ENCODE measurements at places on chromosomes 12 and 14.

GRCh38 chr14:21120686-21121085 is 19.8 kb downstream of the TMEM253 start:
- DNase-seq = no peak

- DNase-seq = no peak
Measured at GRCh38 chr12:47166365-47166764, 86.6 kb upstream of the AMIGO2 start.

- DNase-seq = no peak
Measured at GRCh38 chr14:104965561-104966231, 12.5 kb downstream of the AHNAK2 start.

DNA sequence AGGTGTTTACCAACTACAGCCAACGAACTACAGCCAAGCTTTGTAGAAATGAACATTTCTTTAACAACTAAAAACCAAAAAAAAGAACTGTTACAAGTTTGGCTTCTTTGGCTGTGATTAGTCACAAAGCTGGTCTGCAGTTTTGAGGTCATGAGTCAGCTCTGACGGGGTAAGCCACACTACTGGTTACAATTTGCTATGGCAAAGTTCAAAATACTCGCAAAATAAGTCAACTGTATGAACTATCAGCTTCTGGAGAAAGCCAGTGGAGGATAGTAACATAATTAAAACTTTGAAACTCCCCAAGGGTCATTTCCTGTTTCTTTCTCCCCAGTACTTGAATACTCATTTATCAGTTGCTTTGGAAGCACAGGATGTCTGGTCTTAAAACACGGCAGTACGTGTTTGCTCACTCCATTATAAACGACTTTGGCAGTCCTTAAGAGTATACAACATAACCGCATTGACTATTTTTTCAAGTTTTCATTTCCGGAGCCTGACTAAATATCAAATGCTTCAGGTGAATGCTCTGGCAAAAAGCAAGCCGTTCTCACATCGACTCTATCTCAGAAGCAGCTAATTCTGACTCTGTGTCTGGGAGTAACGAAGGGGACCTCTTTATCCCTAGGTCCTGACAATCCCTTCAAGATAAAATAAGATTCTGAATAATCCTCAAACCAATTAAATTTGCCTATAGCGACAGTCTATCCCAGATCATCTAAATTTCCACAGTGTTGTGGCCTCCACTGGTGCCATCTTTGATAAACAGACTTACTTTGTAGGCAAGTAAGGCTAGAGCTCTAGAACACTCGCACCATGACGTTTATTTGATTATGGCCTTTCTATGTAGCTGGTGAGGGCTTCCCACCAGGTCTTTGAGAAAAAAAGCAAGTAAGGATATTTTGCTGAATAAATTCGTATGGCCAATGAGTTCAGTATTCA is 10.6 kb downstream of the PHLDA1 start:
- DNase-seq = peak; percentile 99

Data from ELR (cell line).